Ovary (tissue), 10 donors: ENCODE measurements at places on chromosomes 1 and 21.

GRCh38 chr1:234777856-234778220, 167.9 kb upstream of the IRF2BP2 start:
- no peak for DNase-seq

DNA sequence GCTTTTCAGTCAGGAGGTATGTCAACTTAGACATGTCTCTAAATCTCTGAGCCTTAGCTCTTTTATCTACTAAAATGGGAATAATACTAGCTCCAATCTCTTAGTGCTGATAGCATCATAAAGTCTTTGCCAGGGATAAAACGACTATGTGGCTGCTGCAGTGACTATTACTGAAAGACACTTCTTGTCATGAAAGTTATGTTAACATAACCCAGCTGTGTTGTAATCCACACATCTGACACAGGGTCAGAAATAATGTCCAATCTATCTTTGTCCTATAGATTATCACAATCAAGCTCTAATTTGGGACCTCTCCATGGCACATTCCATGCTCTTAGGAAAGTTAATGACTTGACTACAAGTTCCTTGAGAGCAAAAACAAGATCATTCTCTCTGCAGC, 62.8 kb downstream of the JAK1 start:
- DNase-seq, result no peak

GRCh38 chr1:44405798-44406736, 1.0 kb downstream of the RNF220 start:
- DNase-seq, result no peak

DNA sequence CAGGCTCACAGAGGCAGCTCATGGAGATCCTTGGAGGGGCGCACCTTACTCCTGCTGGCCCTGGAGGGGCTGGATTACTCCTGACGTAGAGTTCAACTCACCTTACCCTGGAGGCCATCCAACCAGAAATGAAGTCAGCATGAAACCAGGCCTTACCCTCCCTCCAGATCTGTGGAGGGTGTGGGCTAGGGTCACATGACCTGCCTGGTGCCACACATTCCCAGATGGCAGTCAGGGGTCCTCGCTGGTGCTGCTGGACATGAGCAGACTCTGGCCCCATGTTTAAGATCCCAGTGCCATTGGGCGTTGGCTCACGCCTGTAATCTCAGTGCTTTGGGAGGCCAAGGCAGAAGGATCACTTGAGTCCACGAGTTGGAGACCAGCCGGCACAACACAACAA, 4.5 kb downstream of the C21orf58 start:
- DNase-seq, result no peak

- no peak for DNase-seq
These were observed 58.0 kb upstream of the PDC start for GRCh38 chr1:186518822-186519381.

- peak; percentile 55 for DNase-seq
These were observed 887 bp downstream of the SLC19A2 start for GRCh38 chr1:169484683-169485430.

DNA sequence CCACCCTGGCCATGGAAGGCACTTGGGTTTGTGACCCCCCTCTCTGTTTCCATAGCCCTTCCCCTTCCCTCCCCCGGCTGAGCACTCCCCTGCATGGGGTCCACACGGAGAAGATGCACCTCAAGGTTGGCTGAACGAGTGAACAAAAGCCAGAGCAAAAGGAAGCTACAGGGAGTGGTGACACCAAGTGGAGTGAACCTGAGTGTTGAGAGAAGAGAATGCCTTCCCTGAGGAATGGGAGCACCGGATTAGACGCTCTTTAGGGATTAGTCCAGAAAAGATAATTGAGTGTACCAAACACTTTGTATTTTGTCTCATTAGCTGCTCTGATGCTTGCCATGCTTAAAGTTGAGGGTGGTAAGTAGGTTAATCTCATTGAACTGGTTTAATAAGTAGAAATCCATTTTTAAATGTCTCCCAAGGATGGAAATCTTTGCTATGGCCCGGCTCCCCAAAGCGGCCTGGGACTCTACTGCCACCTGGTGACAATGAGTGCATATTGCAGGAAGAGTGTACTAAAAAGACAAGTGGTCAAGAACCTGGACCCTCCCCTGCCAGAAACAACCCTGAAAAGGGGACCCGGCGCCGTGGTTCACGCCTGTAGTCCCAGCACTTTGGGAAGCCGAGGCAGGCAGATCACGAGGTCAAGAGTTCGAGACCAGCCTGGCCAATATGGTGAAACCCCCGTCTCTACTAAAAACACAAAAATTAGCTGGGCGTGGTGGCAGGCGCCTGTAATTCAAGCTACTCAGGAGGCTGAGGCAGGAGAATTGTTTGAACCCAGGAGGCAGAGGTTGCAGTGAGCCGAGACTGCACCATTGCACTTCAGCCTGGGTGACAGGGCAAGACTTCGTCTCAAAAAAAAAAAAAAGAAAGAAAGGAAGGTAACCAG, 150.6 kb upstream of the ZC3H12A start:
- DNase-seq, result no peak

DNA sequence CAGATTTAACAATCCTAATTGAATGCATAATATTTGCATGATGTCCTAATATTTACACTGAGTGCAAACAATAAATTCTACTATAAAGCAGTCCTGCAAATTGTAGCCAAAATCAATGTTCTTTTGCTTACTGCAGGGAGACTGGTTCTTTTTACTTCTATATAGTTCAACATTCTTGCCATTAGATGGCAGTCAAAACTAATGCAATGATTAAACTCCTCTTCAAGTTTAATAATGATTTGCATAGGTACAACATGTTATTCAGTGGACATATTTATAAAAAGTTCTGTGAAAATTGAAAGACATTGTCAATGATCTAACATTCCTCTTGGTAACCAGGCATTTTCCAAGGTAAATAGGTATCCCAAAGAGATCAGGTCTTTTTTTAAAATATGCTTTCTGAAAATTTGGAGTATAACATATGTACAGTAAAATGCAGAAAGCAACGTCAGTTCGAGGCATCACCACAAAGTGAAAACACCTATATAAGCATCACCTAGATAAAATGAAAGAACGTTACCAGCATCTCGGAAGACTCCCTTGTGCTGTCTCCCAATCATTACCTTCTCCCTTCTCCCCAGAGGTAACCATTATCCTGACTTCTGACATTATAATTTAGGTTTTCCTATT, 9.8 kb upstream of the FNBP1L start:
- no peak for DNase-seq

- no peak for DNase-seq
These were observed 130.0 kb upstream of the KCNJ15 start for GRCh38 chr21:38126666-38127303.

DNA sequence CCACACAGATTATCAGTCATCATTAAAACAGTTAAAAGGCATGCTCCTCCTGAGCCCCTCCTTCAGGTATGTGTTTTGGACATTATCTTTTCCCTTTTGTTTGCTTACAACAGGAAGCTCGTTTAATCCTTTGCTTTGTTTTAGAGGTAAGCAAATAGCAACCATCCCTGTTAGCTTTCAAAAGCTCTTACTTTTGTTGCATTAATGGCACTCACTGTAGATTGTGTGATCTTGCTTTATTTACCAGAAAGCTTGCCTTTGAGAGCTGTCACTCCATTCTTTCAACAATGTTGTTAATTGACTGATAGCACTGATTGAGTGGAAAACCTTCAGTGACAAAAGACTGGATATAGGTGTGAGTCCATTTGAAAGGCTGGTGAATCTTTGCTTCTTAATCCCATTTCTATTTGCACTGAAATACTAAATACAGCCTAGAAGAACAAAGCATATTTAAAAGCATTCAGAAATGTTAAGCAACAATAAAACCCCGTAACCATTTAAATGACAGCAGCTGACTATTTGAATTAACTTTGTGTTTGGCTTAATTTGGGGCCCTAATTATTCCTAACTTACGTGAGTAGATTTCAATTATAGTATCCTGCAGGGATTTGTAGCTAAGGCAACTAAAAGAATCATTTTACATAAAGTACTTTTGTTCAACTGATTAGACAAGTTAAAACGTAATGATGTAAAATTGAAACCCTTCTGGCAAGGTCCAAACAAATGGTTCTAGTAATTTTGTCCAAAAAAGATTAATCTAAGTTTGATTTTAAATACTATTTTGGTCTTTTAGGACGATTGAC, 48.3 kb downstream of the ADGRL2 start:
- no peak for DNase-seq

GRCh38 chr1:109879881-109880525, 30.6 kb upstream of the CSF1 start:
- DNase-seq, result no peak

DNA sequence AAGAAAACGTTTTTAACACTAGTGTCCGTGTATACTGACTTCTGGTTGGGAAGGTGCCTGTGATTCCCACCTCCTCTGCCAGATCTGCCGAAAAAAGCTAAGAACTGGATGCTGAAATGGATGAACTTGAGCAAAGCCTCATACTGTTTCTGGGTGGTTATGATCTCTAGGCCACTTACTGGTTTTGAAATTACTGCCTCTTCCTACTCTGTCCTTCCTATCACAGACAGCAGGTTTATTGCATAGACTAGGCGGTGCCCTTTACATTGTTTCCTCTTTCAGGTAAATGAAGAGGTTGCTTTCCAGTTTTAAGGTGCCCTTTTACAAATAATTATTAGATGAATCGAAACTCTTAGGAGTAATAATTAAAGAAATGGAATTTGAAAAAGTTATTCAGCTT, 27.5 kb downstream of the PEX14 start:
- no peak for DNase-seq

DNA sequence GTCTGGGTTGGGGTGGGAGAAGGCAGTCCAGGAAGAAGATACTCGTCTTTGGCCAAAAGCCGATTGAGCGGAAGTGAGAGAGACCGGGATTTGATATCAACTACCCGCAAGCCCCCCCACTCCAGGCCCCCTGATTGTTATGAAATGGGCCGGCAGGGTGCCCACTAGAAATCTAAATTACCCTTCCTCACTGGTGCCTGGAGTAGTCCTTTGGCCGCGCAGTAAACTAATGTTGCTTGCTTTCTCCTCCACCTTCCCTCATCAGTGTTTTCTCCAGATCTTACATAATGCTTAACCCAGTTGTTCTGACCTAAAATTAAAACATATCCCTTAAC, 119.2 kb upstream of the BARHL2 start:
- DNase-seq, result peak; percentile 12

DNA sequence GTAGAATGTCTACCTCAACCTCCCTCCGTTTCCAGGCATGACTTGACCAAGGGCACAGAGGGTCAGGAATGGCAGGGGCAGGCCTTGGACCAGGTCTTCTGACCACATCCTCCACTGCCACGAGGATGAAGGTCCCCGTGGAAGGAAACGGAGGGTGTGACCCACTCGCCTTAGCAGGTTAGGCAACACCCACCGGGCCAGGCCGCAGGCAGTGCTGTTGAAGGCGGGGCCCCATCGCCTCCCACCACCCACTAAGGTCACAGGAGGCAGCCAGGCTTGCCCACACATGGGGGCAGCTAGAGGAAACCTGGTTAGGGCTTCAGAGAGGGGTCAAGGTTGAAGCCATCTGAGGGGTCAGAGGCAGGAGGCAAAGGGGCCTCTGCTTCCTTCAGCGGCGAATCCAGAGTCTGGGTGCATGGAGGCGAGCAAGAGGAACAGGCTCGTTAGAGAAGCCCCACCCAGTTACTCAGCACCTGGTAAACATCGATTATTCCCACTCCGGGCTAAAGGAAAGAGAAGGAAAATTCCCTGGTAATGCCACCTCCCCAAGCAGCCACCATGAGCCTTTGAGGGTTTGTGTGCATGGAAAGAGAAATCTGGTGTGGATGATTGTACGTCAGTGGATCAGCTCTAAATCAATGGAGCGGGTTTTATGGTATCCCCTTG, 37.0 kb downstream of the RIPK4 start:
- DNase-seq, result no peak

GRCh38 chr1:74811436-74812179, 78.7 kb downstream of the TYW3 start:
- DNase-seq, result no peak

- DNase-seq, result no peak
These were observed 197.3 kb upstream of the SGIP1 start for GRCh38 chr1:66336641-66336990.

- DNase-seq, result no peak
These were observed 32.0 kb downstream of the SUSD4 start for GRCh38 chr1:223331929-223332328.

DNA sequence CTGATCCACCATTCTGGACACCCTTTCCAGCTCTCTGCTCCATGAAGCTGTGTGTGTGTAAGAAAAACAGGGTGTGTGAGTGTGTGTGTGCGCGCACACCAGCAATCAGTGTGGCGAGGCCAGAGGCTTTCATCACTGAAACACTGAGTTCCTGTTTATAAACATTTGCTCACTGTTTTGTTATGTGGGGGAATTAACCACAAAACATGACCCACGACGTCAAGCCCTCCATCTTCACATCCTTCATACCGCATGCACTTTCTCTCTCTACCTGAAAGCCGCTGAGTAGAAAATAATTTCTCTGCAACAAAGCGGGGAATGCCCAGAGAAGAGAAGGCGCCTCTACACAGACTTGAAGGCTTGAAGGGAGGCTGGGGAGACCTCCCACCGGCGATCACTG, 148.9 kb upstream of the IRF2BP2 start:
- DNase-seq, result no peak

DNA sequence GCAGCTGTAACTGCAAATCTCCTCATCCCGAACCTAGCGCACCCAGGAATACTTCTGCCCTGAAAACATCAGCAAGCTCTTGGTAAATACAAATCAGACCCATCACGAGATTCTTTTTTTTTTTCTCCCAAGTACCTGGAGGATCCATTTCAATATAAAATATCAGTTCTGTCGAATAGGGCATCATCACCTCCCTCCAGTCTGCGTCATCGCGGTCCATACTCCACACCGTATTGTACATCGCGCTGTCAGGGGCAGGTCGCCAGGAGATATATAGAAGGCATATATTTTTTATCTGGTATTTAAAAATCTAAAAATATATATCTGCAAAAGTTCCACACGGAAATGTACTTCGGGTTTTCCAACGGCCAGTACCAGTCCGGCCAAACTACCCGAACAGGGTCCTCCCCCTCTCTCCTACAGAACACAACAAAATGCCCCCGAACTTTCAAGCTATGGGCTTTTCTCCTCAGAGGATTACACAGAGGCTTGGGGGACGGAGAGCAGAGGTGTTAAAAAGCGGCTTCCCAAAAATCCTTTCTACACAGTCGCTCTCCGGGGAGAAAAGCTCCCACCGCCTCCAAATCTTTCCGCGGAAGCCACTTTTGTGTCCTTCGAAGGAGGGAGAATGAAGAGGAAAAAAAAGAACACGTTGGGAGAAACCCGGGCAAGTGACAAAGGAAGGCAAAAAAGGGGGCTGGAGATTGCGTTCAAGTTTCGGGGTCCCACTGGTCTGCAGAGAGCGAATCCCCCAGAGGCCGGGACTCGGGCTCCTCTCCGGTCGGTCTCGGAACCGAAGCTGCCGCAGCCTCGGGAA, 509 bp downstream of the PIK3R3 start:
- DNase-seq, result peak; percentile 18

- DNase-seq, result no peak
These were observed 3.1 kb upstream of the ZBTB8A start for GRCh38 chr1:32536117-32536516.

DNA sequence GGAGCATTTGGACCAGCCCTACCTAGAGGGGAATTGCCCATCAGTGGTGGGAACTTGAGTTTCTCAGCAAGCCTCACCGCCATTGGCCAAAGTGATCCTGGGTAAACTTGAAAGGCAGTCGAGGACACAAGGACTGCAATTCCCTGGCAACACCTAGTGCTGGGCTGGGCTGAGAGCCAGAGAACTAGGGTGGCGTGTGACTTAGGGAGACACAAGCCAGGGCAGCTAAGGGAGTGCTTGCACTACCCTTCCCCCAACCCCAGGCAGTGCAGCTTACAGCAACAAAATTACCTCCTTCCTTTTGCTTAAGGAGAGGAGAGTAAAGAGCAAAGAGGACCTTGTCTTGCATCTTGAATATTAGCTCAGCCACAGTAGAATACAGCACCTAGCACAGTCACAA, 176.9 kb upstream of the PRMT6 start:
- DNase-seq, result no peak

- DNase-seq, result no peak
These were observed 15.6 kb downstream of the FCGR2B start for GRCh38 chr1:161678500-161678899.
